ENCODE measurements at places on chromosomes 12 and 14.

DNA sequence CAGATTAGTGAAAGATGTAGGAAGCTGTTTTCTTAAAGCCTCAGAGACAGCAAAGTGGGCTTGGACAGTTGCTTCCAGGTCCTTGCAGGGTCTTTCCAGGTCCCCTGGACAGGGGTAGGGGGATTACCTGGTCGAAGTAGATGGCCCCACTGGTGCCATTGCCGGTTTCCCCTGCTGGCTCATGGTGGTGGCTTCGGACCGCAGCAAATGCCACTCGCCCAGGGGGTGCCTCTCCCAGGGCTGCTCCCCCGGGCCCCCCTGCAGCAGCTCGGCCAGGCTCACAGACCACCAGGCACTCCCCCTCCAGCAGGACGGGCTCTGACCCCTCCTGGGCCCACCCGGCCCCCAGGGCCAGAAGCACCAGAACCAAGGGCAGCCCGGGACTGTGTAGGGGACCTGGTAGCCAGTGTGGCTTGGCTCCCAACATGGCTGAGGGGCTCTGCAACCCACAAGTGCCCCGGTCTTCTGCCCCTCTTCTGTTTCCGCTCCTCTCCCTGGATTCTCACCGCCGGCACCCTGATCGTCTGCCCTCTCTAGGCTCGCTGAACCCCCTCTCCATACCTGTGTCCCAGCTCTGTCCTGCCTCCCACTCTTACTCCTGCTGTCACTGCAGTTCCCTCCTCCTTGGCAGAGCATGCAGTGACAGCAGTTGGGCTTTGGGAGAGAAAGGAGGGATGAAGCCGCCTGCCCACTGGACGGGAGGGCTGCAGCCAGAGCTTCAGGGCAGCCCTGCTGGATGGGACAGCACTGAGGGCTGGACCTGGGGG lies 657 bp downstream of the CBLN3 start:
- no peak for DNase-seq

DNA sequence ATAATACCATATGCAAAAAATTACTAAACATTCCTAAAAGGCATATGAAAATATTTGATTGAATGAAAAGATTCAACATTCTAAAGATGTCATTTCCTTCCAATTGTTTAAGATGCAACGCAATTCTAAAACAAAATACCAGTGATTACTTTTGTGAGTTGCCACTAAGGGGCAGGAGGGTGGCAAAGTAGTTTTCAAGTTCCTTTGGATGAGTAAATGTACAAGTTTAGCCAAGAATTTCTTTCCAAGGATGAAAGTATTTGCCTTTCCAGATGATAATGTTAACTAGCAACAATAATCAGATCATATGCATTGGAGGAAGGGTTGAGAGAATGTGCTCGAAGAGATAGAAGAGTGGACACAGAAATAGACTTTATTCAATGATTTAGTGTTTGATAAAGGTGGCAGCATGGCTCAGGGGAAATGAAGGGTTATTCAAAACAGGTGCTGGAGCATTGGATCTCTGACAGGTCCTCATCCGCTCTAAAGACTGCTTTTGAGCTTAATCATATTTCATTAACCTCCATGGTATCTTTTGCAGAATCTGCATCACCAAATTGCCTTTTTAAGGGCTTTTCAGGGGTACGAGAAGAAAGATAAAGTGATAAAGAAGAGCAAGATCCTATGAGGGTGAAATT lies 678.5 kb upstream of the TBX3 start:
- DNase-seq: no peak

GRCh38 chr12:23217158-23217557 lies 592.2 kb downstream of the ETNK1 start:
- no peak for DNase-seq

- no peak for DNase-seq
Measured at GRCh38 chr12:14921218-14921617, 17.1 kb downstream of the ERP27 start.

- DNase-seq: no peak
Measured at GRCh38 chr14:66859063-66859671, 330.1 kb upstream of the GARIN2 start.

GRCh38 chr12:52027085-52027843 lies 20.5 kb downstream of the TAMALIN start:
- DNase-seq: no peak

GRCh38 chr12:131840643-131841416 lies 12.6 kb downstream of the MMP17 start:
- no peak for DNase-seq

DNA sequence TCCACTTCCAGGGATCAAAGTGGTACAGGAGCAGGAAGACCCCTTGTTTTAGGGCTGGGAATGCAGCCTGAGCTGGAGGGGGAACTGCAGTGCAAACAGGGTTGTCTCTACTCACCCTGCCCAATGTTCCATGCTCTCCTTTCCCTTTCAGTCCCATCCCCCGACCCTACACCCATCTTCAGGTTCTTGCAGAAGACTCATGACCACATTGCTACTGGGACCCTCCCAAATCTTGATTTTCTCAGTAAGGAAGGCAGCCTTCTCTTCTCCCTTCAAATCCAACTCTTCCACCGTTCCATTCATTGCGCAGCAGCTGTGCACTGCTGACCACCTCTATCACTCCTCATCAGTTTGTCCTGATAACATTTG lies 1.9 kb downstream of the SERPINA11 start:
- no peak for DNase-seq

- no peak for DNase-seq
Measured at GRCh38 chr12:56801661-56802622, 38.8 kb downstream of the HSD17B6 start.

All from hematopoietic multipotent progenitor cell treated with erythropoietin and hydrocortisone succinate and interleukin-3 and kit ligand, for 15 days (in vitro differentiated cells).